Stimulated activated CD4-positive, alpha-beta T cell treated with anti-CD3 and anti-CD28 coated beads, Interleukin-4, amount 100 ng/mL, for 4 hours (primary cell): ENCODE measurements at places on chromosomes 2 and 18.

DNA sequence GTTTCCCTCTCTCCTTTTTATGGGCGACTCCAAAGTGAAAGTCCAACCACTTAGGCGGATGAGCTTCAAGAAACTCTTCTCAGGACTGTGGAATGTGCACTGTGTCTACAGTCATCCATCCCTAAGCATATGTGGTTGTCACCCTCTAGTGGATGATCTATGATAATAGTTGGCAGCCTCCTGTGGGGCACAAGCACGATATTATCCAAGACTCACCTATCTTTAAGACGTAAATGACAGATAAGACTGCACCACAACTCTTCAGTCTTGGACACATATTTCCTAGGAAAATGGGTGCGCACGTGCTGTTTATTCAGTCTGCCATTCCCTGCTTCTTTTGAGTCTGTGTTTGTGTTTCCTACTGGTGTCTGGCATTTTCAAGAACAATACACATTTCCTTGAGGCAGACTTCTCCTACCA is 145.5 kb upstream of the CTAGE1 start:
- no peak for DNase-seq

GRCh38 chr18:13313006-13313686 is 94.6 kb downstream of the LDLRAD4 start:
- DNase-seq, result peak; percentile 19

GRCh38 chr2:167783261-167784083 is 463.9 kb downstream of the STK39 start:
- DNase-seq, result no peak

DNA sequence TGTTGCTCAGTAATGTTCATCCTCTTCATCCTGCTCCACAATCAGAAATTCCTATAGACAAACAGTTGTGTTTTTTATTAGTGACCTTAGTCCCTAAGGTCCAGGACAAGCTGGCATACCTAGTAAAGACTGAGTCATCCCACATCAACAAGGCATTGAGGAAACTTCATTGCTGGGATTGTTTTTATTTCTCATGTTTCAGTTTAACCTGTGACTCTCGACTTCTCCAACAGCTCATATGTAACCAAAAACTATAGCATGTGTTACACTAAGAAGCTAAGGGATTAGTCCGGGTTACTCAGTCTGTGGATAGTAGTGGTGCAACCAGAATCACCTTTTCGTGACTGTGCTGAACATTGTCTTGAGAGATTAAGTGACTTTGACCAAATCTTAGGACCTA is 292.1 kb downstream of the RDH14 start:
- no peak for DNase-seq

DNA sequence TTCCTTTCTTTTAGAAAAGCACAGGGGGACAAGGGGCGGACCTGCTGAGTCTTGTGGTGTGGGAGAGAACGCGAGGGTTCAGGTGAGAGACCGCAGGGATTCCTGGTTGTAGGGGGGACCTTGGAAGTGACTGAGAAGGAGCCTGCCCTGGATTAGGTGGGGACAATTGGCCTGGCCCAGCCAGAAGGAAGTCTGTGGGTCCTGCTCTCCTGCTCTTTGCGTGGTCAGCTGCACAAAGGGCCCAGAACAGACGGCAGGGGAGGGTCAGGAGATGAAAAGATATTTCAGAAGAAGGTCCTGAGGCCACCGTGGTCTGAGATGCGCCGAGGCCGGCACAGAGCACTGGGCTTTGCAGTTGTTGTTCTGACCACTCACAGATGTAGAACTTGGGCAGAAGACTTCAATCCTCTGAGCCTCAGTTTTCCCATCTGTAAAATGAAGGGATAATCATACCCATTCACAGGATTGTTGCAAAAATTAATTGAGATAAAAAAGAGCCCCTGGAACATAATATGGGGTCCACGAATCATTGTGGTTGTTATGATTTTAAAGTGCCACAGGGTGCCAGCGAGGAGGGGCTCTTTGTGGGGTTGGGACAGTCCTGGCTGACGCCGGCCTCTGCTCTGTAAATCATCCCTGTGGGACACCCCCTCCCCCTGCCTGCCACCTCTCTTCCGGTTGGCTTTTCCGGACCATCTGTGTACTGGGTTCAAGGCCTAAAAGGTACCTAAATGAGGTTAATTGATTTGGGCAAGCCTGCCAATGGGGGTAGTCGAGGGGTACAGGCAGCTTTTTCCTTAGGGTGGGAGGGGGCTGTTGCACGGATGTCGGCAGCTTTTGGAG is 1.8 kb downstream of the LPIN1 start:
- no peak for DNase-seq

GRCh38 chr2:19949071-19949470 is 40.8 kb downstream of the WDR35 start:
- no peak for DNase-seq

DNA sequence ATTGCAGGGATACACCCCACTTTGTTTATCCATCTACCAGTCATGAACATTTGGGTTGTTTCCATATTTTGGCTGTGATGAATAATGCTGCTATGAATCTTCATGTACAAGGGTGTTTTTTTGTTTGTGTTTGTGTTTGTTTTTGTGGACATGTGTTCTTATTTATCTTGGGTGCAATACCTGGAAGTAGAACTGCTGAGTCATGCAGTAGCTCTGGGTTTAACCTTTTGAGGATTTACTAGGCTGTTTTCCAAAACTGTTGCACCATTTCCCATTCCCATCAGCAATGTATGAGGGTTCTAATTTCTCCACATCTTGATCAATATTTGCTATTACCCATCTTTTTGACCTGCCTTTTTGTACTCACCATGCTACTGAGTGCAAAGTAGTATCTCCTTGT is 140.0 kb upstream of the CYP1B1 start:
- DNase-seq, result no peak

GRCh38 chr18:67980241-67980640 is 463.7 kb upstream of the DSEL start:
- no peak for DNase-seq

DNA sequence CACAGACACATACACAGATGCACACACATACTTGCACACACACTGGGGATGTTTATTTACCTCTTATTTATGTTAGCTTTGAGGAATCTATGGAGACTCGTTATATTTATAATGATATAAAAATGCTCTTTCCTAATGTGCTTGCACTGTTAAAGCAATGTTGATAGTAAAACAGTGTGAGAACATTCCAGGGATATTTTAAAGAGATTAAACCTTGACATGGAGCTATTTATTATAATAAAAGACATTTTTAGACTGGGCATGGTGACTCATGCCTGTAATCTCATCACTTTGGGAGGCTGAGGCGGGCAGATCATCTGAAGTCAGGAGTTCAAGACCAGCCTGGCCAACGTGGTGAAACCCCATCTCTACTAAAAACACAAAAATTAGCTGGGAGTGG is 557.3 kb upstream of the ZNF804A start:
- DNase-seq, result no peak

GRCh38 chr2:59077981-59078531 is 836.9 kb upstream of the FANCL start:
- DNase-seq, result no peak

DNA sequence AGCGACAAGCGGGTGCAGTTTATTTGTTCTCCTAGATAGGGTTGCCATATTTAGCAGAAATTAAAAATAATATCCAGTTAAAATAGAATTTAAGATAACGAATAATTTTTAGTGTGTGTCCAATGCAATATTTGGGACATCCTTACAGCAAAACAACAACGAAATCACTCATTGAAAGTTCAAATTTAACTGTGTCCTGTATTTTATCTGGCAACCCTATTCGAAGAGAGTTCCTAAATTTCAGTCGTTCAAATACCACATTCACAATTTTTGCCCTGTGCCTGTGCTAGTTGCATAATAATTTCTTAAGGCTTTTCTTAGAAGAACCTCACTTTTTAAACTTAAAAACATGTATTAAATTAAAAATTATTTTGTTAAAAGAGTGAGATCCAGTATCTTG is 664 bp downstream of the DGUOK start:
- no peak for DNase-seq

GRCh38 chr2:238169708-238170251 is 11.0 kb downstream of the ERFE start:
- DNase-seq, result no peak

DNA sequence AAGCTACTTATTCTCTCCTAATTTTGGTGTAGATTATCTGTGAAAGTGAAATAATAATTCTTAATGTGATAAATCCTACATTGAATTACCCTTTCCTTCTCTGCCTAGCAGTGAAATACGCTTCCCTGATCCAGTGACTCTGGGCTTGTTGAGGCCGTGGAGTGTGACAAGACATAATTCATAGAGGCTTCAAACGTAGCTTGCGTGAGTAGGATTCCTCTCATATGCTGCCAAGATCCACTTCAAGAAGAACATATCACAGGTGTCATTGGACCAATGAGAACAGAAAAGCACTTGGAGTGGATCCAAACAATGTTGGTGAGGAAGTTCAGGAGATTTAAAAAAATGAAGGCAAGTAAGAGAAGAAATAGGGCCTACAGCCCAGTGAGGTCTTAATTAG is 221.3 kb upstream of the TMEFF2 start:
- DNase-seq, result no peak

- DNase-seq, result no peak
Measured at GRCh38 chr18:36264283-36264682, 33.2 kb upstream of the FHOD3 start.

DNA sequence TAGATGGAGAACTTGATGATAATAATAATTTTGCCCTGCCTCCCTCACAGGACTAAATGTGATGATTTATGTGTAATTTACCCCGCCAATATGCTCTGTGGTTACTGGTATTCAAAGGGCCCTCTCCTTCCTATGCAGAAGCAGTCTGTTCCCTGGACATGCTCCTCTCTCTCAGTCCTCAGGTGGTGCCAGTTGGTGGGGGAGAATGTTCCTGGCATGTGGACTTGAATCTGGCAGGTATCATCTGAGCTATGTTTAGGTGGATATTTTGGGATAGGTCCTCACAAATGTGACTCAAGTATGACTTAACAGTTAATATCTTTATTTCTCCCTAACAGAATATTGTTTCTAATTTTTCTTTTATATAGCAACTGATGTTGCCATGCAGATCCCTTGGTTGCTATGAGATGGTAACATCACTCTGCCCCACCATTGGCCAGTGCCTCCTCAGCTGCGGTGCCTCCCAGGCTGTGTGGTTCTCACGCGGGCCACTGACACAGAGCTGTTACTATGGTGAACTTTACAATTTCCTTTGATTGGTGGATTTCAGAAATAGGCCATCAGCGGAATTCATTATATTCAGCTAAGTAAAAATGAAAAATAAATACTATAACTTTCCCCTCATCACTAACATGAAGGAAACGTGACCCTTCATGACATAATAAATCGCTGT is 106.7 kb upstream of the PELI1 start:
- no peak for DNase-seq

- DNase-seq, result no peak
Measured at GRCh38 chr2:33488178-33488690, 11.8 kb downstream of the RASGRP3 start.

DNA sequence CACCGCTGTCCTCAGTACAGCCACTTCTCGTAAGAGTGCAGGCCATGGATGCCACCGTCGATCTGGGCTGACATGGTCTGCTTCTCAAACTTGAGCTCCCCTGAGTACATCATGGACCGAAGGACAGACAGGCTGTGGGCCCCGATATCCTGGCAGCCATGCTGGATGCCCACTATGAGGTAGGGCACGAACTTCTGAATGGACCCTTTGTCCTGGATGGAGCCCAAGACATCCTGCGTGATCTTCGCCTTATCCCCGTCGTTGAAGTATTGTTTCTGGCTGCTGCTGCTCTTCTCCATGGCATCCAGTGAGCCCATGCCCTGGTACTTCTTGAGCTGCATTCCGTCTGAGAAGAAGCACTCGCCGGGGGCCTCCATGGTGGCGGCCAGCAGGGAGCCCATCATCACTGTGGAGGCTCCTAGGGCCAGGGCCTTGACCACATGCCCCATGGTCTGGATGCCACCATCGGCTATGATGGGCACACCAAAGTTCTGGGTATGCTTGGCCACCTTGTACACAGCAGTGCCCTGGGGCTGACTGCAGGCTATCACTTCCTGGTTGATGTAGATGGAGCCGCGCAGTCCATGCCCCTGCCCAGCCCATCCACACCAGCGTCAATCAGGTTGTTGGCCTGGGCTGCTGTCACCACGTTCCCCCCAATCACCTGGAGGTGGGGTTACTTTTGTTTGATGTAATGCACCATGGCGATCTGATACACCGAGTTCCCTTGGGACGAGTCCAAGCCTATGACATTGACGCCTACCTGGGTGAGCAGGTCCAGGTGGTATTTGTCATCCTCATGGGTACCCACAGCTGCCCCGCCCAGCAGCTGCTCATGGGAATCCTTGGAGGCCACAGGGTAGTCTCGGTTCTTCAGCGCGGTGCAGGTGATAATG is 21.8 kb downstream of the CFLAR start:
- DNase-seq, result no peak

GRCh38 chr2:96075199-96075771 is 40.6 kb upstream of the GPAT2 start:
- no peak for DNase-seq

DNA sequence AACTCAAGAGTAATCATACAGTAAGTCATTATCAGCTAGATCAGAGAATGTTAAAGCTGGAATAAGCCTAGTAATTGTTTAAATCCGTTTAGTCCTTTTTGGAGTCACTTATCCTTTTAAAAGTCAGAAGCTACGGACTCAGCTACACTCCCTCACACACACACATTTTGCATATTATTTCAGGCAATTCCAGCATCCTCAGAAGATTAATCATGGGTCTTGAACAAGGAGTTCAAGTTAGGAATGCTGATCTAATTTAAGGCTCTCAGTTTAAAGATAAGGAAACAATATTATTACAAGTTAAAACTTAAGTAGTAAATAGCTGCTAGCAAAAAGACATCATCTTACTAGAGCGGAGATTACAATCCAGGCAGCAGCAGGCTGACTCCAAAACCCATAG is 74.3 kb downstream of the GTF3C3 start:
- DNase-seq, result no peak

DNA sequence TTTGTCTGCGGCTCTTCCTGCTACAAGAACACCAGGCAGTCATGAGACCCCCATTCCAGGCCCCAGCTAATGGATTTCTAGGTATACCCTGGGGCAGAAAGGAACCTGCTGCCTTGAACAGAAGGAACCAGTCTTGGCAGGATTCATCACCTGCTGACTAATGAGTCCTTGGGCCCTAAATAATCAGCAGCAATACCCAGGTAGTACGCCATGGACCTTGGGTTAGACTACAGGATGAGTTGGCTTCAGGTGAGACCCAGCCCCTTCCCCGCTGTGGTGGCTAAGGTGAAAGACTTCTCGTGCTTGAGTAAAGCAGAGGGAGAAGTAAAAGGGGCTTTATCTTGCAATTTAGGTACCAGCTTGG is 105.0 kb downstream of the SPIRE1 start:
- DNase-seq, result no peak

GRCh38 chr2:49924044-49924817 is 769.9 kb upstream of the FSHR start:
- DNase-seq, result no peak

DNA sequence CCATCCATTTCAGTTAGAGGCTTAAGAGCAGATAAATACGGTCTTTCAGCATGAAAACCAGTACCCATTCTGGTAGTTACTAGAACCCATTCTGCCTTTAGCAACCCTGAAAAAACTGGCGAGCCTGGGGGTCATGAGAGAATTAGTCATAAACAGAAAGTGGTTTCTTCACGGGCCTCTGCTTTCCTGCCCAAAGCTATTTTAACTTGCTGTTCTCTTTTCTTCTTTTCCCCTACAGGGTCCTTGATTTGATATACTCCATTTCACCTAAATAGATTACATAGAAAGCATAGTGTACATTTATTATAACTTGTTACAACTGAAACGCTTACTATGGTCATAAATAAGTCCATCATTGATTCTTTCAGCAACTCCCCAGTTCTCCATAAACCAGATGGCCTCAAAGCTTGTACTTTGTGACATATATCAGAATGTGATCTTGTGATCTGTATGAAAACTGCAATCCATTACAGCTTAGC is 48.3 kb downstream of the WDFY1 start:
- no peak for DNase-seq

GRCh38 chr2:160054984-160055725 is 7.3 kb downstream of the PLA2R1 start:
- no peak for DNase-seq
